ENCODE measurements at places on chromosomes 7 and 10.

DNA sequence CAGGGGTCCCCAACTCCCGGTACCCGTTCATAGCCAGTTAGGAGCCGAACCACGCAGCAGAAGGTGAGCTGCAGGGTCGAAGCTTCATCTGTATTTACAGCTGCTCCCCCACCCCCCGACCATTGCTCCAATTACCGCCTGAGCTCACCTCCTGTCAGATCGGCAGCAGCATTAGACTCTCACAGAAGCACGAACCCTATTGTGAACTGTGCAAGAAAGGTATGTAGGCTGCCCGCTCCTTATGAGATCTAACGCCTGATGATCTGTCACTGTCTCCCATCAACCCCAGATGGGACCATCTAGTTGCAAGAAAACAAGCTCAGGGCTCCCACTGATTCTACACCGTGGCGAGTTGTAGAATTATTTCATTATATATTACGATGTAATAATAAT lies 14.6 kb upstream of the AZGP1 start:
- no peak for DNase-seq

DNA sequence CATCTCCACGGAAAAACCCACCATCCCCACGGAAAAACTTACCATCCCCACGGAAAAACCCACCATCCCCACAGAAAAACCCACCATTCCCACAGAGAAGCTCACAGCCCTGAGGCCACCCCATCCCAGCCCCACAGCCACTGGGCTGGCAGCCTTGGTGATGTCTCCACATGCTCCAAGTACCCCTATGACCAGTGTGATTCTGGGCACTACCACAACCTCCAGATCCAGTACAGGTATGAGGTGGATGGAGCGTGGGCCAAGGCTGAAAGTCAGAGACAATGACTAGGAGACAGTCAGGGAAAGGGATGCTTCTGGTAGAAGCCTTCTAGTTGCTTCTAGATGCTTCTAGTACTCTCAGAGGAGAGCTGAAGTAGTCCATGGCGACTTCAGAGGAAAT lies 19.6 kb downstream of the ZAN start:
- no peak for DNase-seq

GRCh38 chr10:62502995-62503613 lies 128.9 kb downstream of the ZNF365 start:
- DNase-seq, result peak; percentile 6

- no peak for DNase-seq
Observed at GRCh38 chr10:123459371-123460091, 206.6 kb upstream of the GPR26 start.

- no peak for DNase-seq
Observed at GRCh38 chr10:31343009-31343408, 24.0 kb downstream of the ZEB1 start.

DNA sequence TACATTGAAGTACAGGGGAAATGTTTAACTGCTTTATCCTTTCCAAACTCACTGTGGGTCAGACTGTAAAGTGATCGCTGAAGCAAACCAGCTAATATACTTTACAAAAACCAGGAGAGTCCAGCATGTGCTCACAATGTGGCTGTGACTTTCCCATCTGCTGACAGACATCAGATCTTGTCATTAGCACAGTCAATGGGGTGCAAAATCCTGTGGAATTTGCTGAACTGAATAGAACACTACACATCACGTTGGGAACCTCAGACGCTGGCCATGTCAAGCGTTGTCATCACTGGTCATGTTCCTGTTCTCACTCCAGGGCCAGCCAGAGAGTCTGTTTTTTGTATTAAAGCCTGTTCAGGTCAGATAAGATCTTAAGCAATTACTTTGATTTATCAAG lies 83.4 kb downstream of the AGMO start:
- no peak for DNase-seq

GRCh38 chr7:44561962-44562621 lies 11.6 kb downstream of the DDX56 start:
- no peak for DNase-seq

DNA sequence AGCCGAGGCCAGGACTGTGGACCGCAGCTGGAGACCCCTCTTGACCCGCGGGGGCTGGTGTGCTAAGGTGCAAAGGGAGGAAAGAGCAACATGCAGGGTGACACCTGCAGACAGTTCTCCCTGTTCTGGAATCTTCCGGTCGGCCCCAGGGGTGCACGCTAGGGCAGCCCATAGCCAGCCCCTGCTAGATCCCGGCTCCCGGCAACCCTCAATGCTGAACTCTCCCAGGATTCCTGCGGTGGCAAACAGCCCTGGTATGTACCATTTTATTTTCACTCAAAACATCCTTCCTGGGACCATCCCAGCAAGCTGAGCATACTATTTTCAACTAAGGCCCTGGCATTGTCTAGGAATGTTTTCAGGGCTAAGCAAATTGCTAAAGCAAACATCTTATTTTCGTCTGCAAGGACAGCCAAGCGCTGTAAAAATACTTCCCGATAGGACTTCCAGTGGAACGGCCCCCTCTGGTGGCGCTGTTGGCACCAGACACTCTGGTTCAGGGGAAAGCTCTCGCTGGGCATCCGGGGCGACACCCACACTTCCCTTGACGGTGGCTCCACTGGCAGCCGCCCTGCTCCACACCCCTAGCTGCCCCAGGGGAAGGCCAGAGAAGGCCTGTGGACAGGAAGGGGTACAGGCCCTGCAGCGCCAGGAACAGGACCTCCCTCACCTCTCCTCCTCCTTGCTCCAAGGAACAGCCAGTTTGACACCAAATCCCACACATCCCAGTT lies 99.4 kb downstream of the CTBP2 start:
- no peak for DNase-seq

DNA sequence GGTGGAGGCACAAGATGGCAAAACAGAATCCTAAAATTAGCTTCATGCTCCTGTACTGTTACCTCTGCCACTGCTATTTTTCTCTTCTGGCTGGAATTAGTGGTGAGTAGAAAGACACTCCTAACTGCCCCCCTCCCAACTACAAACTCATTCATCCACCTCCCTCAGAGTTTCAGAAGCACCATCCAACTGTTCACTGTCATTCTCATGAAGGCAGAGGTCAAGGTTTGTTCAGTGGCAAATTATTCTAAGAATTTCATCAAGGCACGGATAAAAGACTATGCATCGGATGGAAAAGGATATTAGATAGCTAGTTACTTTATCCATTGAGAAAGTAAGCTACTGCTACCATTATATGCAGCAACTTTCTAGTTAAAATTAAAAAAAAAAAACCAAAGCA lies 59.7 kb downstream of the LRGUK start:
- DNase-seq, result no peak

DNA sequence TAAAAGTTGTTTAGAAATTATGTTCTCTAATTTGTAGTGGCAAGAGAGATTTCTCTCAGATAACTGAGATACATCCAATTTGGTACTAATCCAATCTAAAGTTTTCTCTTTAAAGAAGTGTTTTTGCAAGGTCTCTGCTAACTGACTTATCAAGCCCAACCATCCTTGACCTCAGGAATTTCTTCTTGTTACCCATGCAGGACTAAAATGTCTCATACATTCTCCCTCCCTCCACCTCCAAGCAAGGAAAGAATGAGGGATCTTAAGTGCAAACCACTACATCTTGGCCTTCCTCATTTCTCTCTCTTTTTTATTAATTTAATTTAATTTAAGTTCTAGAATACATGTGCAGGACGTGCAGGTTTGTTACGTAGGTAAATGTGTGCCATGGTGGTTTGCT lies 12.8 kb downstream of the NRAP start:
- no peak for DNase-seq

DNA sequence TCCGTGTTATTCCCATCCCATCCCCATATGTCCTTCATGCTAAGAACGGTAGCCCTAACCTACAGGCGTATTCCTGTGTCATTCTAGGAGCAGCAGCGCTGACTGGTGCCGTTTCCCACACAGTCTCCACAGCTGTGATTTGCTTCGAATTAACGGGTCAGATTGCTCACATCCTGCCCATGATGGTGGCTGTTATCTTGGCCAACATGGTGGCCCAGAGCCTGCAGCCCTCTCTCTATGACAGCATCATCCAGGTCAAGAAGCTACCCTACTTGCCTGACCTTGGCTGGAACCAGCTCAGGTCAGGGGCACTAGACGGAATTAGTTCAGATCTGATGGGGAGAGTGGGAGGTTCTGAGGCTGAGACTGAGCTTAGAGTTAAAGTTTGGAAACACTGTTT lies 20.7 kb downstream of the FAM131B start:
- DNase-seq, result no peak

GRCh38 chr7:104196161-104196560 lies 11.7 kb downstream of the ORC5 start:
- DNase-seq, result no peak

DNA sequence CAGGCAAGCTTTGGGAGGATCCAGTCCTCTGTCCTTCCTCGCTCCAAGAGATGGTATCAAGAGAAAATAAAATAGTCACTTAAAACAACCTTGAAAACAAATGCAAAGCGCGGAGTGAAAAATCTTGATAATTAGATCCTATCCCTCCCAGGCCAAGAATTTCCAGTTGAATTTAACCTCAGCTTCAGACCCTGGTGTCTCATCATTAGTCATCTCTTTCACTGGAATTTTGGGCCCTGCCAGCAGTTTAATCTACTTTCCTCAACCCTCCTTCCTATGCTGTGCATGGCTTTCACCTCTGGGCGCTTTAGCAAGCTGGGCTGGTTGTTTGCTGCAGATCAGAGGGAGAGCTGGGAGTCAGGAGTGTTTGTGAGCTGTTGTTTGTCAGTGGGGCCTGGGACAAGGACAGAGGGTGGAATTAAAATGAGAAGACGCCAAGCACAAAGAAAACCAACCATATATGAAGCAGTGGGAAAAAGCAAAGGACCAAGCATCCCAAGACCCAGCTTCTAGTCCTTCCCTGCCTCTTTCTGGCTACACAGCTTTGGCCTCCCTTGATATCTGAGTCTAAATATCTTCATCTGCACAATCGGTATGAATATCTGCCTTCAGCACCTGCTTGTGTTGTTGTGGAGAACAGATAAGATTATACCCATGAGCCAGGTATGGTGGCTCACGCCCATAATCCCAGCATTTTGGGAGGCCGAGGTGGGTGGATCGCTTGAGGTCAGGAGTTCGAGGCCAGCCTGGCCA lies 13.5 kb downstream of the MYOF start:
- DNase-seq, result peak; percentile 91

DNA sequence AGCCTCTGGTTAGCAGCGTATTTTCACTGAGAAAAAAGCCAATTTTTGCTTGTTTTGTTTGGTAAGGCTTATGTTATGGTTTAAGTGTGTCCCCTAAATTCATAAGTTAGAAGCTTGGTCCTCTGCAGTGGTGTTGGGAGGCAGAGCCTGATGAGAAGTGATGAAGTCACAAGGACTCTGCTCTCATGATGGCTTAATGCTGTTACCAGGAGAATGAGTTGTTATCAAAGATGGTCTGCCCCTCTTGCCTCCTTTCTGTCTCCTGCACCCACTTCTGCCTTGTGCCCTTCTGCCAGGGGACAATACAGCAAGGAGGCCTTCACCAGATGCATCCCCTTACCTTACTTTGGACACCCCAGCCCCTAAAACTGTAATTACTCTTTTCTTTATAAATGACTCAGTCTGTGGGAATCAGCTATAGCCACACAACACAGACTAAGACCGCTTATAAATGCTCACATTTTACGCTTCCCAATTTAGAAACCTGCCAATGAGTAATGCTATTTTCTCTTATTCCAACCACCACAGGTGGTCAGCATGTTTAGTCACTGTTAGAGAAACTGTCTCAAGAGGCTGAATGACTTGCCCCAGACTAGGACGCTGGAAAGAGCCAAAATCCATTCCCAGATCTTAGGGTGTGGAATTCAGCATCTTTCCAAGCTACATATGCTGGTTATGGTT lies 6.1 kb upstream of the PKD1L1 start:
- DNase-seq, result no peak

DNA sequence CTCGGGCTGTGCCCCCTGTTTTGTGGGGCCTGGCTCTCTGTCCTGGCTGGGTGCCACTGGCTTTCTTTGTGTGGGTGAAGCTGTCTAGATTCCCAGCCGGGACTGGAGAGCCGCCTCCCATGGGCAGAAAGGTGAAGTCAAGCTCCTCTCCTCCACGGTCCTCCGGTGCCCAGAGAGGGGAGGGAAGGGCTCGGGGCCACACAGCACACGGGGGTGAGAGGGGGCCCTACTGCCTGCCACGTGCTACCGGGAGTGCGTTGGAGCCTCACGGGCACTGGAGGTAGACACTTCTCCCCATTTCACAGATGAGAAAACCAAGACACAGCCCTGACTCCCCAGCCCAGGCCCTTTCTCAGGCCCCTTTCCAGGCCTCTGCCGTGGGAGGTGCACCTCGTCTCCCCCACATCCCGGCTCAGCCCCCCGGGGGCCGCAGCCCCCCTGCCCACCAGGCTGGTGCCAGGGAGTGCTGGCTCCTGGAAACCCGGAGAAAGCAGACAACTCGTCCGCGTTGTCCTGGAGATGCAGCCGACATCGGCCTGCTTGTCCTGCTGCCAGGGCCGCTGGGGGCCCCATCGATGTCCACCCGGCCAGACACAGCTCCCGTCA lies 55.8 kb downstream of the UNCX start:
- no peak for DNase-seq

- no peak for DNase-seq
Observed at GRCh38 chr10:36630267-36630666, 495.1 kb upstream of the ANKRD30A start.

GRCh38 chr10:33273295-33274002 lies 61.0 kb downstream of the NRP1 start:
- peak; percentile 84 for DNase-seq

GRCh38 chr10:99758211-99758891 lies 24.1 kb upstream of the ABCC2 start:
- peak; percentile 14 for DNase-seq

DNA sequence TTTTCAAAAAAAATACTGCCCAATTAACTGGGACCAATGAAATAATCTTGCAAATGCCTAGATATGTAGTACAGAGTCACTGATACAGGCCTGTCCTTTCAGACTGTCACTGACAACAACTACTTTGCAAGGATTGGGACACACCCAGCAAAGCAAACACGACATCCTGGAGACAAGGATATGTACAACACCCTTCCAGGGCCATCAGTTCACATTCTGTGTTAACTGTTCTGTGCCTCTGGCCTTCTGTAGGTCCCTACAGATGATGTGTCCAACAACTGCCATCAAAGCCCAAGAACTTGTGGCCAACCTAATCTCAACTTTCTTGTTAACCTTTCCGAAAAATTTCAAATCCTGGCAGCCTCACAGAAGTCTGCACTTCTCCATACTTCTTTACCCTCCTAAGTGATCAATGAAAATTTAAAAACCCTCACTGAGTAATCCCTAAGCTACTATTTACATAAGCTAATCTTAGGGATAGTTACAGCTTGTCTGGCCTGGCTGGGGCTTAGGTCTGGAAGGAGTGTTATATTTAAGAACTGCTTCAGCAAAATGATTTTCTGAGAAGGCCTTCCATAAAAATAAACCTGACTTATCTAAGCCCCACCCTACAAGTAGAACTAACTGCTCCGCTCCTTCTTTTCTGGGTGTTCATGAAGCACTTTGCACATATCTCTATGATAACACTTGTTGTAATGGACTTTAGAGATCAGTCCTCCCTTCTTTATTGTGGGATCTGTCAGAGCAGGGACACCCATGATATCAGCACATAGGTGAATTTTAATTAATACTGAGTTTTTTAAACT lies 21.0 kb downstream of the COBL start:
- DNase-seq, result no peak
